ENCODE measurements at places on chromosomes 1 and 21. TPM values are rescaled to one million over a fixed set of nuclear protein-coding genes. Genes with fewer than 3 reads are reported as not detected.

- DNase-seq, result no peak
Observed at GRCh38 chr1:57384901-57385300, 39.0 kb downstream of the DAB1 start.

GRCh38 chr1:244319283-244320132, 132.2 kb downstream of the ADSS2 start:
- no peak for DNase-seq

DNA sequence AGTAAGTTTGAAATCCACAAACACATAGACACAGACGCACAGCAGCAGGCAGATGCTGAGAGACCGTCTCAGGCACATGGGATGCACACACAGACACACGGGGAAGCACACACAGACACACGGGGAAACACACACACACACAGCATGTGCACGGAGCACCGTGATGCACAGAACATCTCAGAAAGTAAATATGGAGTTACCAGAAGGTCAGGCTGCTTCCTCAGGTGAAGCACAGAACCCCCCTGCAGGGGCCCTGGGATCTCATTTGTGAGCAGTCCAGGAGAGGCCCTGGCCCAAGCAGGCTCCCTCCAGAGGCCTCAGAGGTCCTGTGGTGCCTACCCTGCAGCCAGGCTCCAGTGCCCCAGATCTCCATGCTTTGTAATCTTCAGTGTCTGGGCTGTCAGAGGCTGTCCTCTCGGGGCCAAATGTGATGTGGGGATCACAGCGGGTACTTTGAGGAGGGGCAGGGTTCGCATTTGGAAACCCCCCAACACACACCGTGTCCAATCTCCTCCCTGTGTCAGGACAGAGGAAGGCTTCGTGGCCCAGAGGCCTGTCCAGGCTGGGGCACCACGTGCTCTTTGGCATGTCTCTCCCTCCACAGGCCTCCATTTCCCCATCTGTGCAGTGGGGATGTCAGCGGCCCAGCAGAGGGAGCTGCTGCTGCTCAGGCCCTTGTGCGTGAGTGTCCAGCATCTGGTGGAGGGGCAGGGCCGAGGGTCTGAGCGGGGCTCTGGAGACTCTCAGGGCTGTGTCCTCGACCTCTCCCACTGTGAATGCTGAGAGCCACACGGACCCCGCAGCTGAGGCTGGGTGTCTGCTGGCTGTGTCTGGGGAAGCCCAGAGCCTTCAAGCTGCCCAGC, 23.0 kb upstream of the PRSS38 start:
- no peak for DNase-seq

DONSON gene
- total RNA-seq, result 9.9 TPM

DNA sequence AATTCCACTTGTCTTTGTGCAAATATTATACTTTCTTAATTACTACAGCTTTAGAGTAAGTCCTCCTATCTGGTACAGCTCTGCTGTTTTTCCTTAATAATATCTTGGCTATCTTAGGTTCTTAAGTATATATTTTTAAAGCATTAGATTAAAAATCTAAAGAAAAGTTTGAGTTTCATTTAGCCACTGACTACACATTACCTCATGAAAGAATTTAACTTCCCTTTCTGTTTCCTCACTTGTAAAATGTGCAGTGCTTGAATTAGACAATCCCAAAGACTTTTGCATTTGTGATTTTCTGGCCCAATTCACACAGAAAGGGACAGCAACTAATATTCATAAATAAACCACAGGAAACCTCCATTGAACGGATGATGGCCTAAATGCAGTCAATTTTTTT, 126.4 kb upstream of the SAMSN1 start:
- DNase-seq, result no peak

DNA sequence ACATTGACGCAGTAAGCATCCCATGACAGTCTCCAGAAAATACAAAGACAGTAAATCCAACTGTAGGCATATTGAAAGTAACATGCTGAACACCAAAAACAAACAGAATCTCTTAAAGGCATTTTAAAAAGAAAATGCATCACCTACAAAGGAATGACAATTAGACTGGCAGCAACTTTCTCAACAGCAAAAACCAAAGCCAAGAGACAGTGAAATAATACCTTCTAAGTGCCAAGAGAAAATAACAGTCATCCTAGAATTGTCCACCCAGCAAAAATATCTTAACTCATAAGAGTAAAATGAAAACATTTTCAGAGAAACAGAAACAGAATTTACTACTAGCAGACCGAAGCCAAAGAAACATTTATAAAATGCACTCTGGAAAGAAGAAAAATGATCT, 20.0 kb downstream of the CCDC185 start:
- no peak for DNase-seq

DNA sequence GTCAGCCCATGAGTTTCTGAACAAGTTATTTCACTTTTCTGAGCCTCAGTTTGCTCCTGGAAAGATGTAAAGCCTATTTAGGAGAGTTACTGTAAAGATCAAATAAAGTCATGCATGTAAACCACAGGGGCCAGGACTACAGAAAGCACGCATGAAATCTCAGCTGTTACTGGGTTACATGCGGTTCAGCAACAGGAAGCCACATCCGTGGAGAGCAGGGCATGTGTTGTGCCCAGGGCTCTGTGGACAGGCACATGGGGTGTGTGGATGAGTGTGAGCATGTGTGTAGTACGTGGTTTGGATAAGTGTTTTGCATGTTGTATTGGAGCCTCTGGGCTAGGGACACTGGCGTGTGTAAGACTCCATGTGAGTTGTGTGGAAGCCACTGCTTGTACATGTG, 2.2 kb upstream of the EPHA2 start:
- no peak for DNase-seq

- DNase-seq, result no peak
Observed at GRCh38 chr21:25908495-25908894, 173.7 kb downstream of the GABPA start.

SELENOF gene
- total RNA-seq, result 41.3 TPM
